Caco-2 (cell line): ENCODE measurements at places on chromosomes 3 and 15. TPM values are rescaled to one million over a fixed set of nuclear protein-coding genes. Genes with fewer than 3 reads are reported as not detected.
A peak's percentile ranks its signal among the peaks of the same experiment; 100 is the strongest.

GRCh38 chr15:34783991-34784390 is 11.4 kb downstream of the ACTC1 start:
- no peak for DNase-seq

DNA sequence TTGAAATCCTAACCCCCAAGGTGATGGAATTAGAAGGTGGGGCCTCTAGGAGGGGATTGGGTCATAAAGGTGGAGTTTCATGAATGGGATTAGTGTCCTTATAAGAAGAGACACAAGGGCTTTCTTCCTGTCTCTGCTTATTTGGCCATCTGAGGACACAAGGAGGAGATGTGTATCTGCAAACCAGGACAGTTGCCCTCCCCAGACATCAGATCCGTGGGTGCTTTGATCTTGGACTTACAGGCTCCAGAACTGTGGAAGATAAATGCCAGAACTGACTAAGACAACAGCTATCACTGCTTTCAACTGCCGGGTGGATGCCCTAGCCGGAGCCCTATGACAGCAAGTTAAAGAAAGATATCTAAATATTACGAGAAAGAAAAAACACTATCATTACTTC is 94.4 kb downstream of the CHRNA7 start:
- DNase-seq = no peak

DNA sequence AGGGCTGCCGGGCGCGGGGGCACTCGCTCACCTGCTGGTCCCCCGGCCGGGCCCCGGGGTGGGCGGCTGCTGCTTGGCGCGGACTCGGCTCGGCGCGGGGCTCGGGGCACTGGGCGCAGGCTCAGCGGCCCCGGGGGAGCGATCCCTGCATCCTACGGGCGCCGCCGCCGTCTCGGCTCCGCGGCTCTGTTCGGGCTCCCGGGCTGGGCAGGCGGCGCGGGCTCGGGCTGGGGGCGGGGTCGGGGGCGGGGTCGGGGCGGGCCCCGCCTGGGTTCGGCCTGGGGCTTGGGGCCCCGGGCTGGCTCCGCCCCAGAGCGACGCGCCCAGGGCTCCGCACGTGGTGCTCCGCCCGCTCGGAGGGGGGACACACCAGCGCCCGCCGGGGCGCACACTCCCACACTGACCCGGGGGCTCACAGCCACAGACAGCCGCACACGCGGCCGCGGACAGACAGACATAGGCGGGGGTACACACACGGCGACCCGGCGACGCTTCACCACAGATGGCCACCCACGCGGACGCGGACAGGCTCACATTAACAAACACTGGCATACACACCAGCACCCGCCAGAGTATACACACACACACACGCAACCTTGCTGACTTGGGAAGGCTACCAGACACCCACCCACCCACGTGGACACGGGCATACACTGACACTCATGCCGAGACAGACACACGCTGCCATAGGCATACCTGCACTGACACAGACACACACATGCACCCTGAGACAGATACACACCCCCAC is at the start of gene SCN5A:
TSS of gene SCN5A (minus strand) at position 188 of the 748 bp plus-strand sequence. CDS start 16,380 bp downstream, outside the sequence.
- peak; percentile 55 for DNase-seq

DNA sequence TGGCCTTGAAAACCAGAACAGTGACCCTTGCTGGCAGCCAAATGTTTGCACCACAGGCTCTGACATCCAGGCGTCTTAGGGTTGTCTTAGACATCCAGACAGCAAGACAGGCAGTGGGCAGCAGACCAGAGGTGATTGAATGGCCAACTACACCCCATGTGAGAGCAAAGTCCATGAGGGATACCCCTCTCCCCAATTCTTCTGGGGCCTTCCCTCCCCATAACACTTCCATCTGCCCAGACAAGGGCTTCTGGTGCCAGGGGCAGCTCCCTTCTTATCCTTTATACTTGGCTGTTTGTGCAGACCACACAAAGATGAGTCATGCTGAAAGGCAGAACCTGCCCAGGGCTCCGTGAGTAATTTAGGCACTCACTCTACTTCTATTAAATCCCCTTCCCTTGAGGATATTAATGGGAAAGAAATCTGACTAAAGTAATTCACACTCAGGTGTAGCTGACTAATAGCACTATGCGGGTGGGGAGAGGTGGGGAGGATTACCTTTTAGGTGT is 257.9 kb downstream of the UACA start:
- DNase-seq = no peak

The SPATA16 gene
- total RNA-seq = not detected in 2 replicates

The TUSC2 gene
- 34.9 and 38.3 TPM in 2 replicates for total RNA-seq

The GCNT3 gene
- total RNA-seq = 1.9 and 2.5 TPM in 2 replicates

The PTH1R gene
- 5.1 and 6.8 TPM in 2 replicates for total RNA-seq

The PSTPIP1 gene
- not detected in 2 replicates for total RNA-seq
